Body of pancreas (tissue), 4 donors: ENCODE measurements at places on chromosomes 16 and 17. TPM values are rescaled to one million over a fixed set of nuclear protein-coding genes. Genes with fewer than 3 reads are reported as not detected.

GRCh38 chr17:33664116-33664840, 371.2 kb upstream of the ASIC2 start:
- no peak for DNase-seq
- H3K27ac ChIP-seq: no peak overlapping the region
- no peaks in the 10 kb centered on the region for H3K36me3 ChIP-seq
- H3K27me3 ChIP-seq: peaks cover 4% of the 10 kb centered on the region
- no peaks in the 10 kb centered on the region for H3K4me1 ChIP-seq

GRCh38 chr16:47568351-47568750, 107.2 kb downstream of the PHKB start:
- no peaks in the 10 kb centered on the region for H3K36me3 ChIP-seq
- H3K4me3 ChIP-seq: no peak overlapping the region
- H3K27me3 ChIP-seq: no peaks in the 10 kb centered on the region
- DNase-seq: no peak

DNA sequence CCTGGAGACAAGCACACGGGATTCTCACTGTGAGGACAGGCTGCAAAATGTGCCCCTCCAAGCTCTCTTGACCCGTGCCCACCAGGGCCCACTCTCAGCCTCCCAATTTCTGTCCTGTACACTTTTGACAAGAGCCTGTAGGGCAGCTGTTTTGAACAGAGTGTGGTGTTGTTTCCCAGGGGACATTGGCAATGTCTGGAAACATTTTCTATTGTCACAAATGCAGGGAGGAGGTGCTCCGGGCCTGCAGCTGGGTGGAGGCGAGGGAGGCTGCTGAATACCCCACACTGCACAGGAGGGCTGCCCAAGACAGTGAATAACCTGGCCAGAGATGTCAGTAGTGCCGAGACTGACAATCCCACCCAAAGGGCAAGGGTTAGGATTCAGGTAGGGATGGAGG, 10.5 kb downstream of the CEP295NL start:
- no peaks in the 10 kb centered on the region for H3K36me3 ChIP-seq
- no peak overlapping the region for H3K4me3 ChIP-seq
- H3K27me3 ChIP-seq: no peaks in the 10 kb centered on the region
- no peak for DNase-seq

GRCh38 chr16:28106467-28107215, 43.1 kb upstream of the GSG1L start:
- peaks cover 49% of the 10 kb centered on the region for H3K36me3 ChIP-seq
- no peak for DNase-seq
- no peak overlapping the region for H3K27ac ChIP-seq
- H3K27me3 ChIP-seq: no peaks in the 10 kb centered on the region

DNA sequence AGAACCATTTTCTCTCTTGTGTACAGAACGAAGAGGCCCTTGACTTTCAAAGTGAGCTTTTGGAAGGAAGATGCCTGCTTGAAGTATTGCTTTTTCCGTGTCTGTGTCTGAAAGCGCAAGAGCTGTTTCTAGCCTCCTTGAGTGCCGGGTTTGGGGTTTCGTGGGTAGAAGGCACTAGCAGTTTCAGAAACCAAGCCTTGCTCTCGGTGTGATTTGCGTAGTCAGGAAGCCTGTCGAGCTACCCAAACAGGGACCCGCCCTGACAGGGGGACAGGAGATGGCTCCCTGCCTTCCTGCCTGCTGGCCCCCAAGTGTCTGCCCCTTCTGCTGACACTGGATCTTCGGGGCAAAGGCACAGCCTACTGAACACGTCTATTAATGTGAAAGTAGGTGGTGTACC, 322.0 kb downstream of the MAF start:
- DNase-seq: no peak
- no peaks in the 10 kb centered on the region for H3K36me3 ChIP-seq
- no peak overlapping the region for H3K4me3 ChIP-seq
- no peaks in the 10 kb centered on the region for H3K4me1 ChIP-seq
- H3K27me3 ChIP-seq: no peaks in the 10 kb centered on the region

GRCh38 chr17:72145962-72146361, 25.1 kb downstream of the SOX9 start:
- no peak overlapping the region for H3K4me3 ChIP-seq
- H3K36me3 ChIP-seq: no peaks in the 10 kb centered on the region
- no peaks in the 10 kb centered on the region for H3K4me1 ChIP-seq

GRCh38 chr17:78588258-78589030, 11.2 kb upstream of the DNAH17 start:
- no peaks in the 10 kb centered on the region for H3K27me3 ChIP-seq
- H3K4me1 ChIP-seq: no peaks in the 10 kb centered on the region
- no peak overlapping the region for H3K27ac ChIP-seq

GRCh38 chr16:85594273-85594977, 18.7 kb upstream of the GSE1 start:
- peaks cover 19% of the 10 kb centered on the region for H3K4me1 ChIP-seq
- DNase-seq: no peak
- no peak overlapping the region for H3K4me3 ChIP-seq
- no peaks in the 10 kb centered on the region for H3K27me3 ChIP-seq
- H3K27ac ChIP-seq: no peak overlapping the region

DNA sequence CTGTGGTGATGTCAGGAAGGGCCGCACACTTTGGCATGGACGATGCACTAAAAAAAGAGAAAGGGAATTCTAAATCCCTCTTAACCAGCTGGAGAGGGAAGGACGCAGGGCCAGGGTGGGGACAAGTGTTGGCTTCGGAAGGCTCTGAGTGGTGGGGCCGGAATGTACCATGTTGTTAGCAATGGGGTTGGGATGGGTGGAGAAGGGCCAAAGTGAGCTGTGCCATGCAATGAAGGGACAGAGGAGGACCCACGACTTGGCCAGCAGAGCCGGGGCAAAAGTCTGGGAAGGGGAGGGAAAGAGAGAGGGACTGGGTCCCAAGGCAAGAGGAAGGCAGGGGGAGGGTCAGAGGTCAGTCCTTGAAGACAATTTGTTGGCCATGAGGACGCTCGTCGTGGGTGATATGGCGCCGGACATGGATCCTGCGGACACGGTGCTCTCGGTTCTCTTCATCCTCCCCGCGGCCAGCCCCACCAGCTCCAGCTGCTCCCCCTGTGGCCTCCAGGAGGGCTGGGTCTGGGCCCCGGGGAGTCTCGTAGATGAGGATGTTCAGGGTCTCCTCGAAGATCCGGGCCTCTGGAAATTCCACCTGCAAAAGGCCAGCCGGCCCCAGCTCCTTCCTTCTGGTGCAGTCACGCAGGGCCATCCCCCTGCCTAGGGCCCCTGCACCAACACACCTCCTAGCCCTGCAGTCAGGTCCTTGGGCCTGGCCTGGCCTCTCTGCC, 6.4 kb downstream of the ASPHD1 start:
- no peak overlapping the region for H3K4me3 ChIP-seq
- H3K27ac ChIP-seq: no peak overlapping the region
- no peaks in the 10 kb centered on the region for H3K4me1 ChIP-seq

GRCh38 chr16:89406277-89406888, 84.0 kb downstream of the ANKRD11 start:
- peak overlapping the region; percentile 47 for H3K27ac ChIP-seq
- peak; percentile 70 for DNase-seq
- H3K36me3 ChIP-seq: no peaks in the 10 kb centered on the region
- H3K27me3 ChIP-seq: no peaks in the 10 kb centered on the region
- no peak overlapping the region for H3K4me3 ChIP-seq
- peaks cover 85% of the 10 kb centered on the region for H3K4me1 ChIP-seq

DNA sequence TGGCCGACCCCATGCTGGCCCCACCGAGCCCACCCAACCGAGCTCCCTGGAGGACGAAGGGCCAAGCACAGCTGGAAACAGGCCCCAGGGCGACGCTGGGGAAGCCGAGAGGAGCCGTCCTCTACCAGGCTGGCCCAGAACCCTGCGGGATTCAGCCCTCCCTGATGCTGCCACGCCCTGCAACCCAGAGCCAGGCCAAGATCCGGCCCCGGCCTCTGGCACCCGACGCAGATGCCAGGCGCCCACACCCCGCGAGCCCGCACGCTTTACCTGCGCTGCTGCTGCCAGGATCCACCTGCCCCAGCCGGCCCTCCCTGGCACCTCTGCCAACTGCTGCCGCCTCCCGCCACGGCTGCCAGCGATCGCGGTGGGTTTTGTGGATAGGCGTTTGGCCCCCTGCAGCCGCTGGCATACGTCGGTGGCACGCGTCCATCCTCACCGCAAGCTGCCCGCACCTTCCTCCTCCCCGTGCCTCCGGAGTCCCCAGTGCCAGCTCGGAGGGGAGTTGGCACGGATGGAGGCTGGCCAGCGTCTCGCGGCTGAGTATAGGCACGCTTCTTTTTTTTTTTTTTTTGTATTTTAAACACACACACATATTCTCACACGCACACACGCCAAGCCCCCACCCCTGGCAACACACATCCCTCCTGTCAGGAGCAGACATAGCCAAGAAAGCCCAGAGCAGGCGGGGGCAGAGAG, 41.3 kb upstream of the ACSF3 start:
- no peak overlapping the region for H3K27ac ChIP-seq
- no peaks in the 10 kb centered on the region for H3K27me3 ChIP-seq
- no peaks in the 10 kb centered on the region for H3K36me3 ChIP-seq
- H3K4me1 ChIP-seq: no peaks in the 10 kb centered on the region

- H3K27ac ChIP-seq: no peak overlapping the region
- H3K4me3 ChIP-seq: no peak overlapping the region
- no peak for DNase-seq
- H3K27me3 ChIP-seq: no peaks in the 10 kb centered on the region
- no peaks in the 10 kb centered on the region for H3K36me3 ChIP-seq
Observed at GRCh38 chr16:11950388-11950787, 8.5 kb upstream of the NPIPB2 start.

DNA sequence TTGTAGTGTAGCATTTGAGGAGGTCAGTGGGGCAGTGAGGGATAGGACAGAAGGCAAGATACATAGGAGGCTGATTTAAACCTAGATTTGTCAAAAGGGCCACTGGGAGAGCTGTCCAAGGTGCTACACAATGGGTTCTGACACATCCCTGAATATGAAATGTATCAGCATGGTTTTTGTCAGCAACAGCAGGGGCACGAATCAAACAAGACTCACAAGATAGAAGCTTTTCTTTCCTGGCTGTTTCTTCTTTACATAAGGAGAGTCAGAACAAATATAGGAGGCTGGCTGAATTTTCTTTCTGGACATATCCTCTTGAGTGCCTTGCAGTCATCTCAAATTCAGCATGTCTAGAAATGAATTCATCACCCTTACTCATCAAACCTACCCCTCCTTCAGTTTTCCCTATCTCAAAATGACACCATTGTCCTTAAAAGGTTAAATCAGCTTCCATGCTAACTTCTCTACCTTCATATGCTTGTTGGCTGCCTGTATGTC, 130.5 kb downstream of the NPIPB5 start:
- no peak overlapping the region for H3K27ac ChIP-seq
- no peak for DNase-seq
- no peak overlapping the region for H3K4me3 ChIP-seq
- H3K36me3 ChIP-seq: no peaks in the 10 kb centered on the region
- H3K4me1 ChIP-seq: no peaks in the 10 kb centered on the region
- no peaks in the 10 kb centered on the region for H3K27me3 ChIP-seq

GRCh38 chr17:82101767-82102679, 4.0 kb upstream of the FASN start:
- no peak overlapping the region for H3K4me3 ChIP-seq
- no peaks in the 10 kb centered on the region for H3K36me3 ChIP-seq
- H3K27me3 ChIP-seq: no peaks in the 10 kb centered on the region
- H3K27ac ChIP-seq: peak overlapping the region; percentile 68

GRCh38 chr16:24346734-24347133, 90.6 kb downstream of the CACNG3 start:
- no peak for DNase-seq
- H3K4me3 ChIP-seq: no peak overlapping the region
- H3K4me1 ChIP-seq: peaks cover 14% of the 10 kb centered on the region
- H3K36me3 ChIP-seq: no peaks in the 10 kb centered on the region
- H3K27ac ChIP-seq: no peak overlapping the region

DNA sequence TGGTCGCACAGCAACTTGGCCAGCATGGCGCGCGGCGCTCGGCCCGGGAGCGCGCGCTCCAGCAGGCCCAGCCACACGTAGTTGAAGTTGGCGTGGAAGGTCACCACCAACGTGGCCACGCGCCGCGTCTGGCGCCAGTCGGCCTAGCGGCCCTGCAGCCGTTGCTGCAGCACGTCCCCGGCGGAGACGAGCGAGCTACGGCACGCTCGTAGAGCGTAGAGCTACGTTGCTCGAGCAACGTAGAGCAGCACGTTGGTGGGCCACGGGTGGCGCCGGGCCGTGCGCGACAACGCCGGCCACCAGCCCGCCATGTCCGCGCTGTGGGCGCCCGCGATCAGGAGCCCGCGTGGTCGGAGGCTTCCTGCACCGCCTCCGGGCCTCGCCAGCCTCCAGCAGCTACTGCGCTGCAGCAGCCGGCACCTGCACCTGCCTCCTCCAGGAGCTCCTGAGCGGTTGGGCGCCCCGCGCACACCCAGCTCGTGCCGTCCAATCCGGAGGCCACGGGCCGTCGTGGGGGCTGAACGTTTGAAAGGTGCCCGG, 13.4 kb upstream of the SULT1A1 start:
- peak; percentile 77 for DNase-seq
- peaks cover 14% of the 10 kb centered on the region for H3K4me1 ChIP-seq
- H3K4me3 ChIP-seq: peak overlapping the region; percentile 51
- H3K27me3 ChIP-seq: no peaks in the 10 kb centered on the region
- peak overlapping the region; percentile 76 for H3K27ac ChIP-seq

- H3K4me1 ChIP-seq: peaks cover 40% of the 10 kb centered on the region
- peak overlapping the region; percentile 19 for H3K27ac ChIP-seq
- no peak overlapping the region for H3K4me3 ChIP-seq
- H3K27me3 ChIP-seq: no peaks in the 10 kb centered on the region
- no peaks in the 10 kb centered on the region for H3K36me3 ChIP-seq
- no peak for DNase-seq
Observed at GRCh38 chr17:46020998-46021397, 21.9 kb downstream of the STH start.

- DNase-seq: no peak
- peaks cover 34% of the 10 kb centered on the region for H3K4me1 ChIP-seq
- H3K27ac ChIP-seq: peak overlapping the region; percentile 81
- H3K36me3 ChIP-seq: no peaks in the 10 kb centered on the region
Observed at GRCh38 chr16:30997725-30998711, 12.4 kb downstream of the STX1B start.

DNA sequence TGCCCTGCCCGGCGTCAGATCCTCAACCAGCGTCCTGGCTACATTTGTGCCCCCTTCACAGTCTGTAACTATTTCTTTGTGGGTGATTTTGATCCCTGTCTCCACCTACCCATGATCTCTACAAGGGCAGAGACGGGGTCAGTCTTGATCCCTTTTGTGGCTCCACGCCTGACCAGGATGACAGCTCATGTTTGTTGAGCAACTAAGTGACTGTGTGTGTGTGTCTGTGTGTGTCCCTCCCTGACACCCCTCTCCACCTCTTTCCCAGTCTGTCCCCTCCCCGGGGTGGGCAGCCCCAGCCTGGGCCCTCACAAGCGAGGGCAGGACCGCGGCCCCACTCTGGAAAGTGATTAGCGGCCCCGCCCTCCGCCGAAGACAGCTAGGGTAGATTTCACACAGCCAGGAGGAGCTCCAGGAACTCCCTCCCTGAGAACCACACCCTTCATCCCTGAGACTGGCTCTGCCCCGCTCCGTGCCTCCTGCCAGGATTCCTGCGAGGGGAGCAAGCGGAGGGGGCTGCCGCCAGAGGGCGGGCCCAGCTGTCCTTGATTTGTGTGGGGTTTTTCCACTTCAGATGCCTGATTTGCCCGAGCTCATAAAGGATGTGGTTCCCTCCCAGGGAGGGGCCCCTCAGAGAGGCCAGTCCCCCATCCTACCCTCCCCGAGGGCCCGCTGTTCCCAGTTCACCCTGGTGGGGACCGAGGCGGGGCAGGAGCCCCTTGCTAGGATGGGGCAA, 5.3 kb upstream of the HS3ST6 start:
- no peak for DNase-seq
- H3K4me3 ChIP-seq: no peak overlapping the region
- peaks cover 11% of the 10 kb centered on the region for H3K4me1 ChIP-seq
- H3K36me3 ChIP-seq: no peaks in the 10 kb centered on the region
- H3K27me3 ChIP-seq: peaks cover 26% of the 10 kb centered on the region
- H3K27ac ChIP-seq: no peak overlapping the region

CENPV gene
- total RNA-seq: 13.7 TPM

NEK8 gene
- 2.9 TPM for total RNA-seq

SEPTIN1 gene
- total RNA-seq: 0.33 TPM

METRNL gene
- total RNA-seq: 21.3 TPM

ACSM5 gene
- total RNA-seq: 11.5 TPM

EVI2B gene
- total RNA-seq: 0.99 TPM

RILP gene
- total RNA-seq: 68.2 TPM
